ENCODE measurements at places on chromosomes 7 and 10.

DNA sequence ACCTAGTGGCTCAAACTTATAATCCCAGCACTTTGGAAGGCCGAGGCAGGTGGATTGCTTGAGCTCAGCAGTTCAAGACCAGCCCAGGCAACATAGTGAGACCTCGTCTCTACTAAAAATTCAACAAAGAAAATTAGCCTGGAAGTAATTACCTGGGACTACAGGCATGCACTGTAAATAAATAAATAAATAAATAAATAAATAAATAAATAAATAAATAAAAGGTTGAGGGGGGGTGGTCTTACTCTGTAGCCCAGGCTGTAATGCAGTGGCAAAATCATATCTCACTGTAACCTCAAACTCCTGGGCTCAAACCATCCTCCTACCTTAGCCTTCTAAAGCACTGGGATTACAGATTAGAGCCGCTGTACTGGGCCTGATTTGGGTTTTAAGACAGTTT lies 50.5 kb downstream of the RALA start:
- H3K4me3 ChIP-seq = no peak overlapping the region
- no peak for DNase-seq
- no peak overlapping the region for H3K27ac ChIP-seq
- peaks cover 14% of the 10 kb centered on the region for H3K4me1 ChIP-seq

DNA sequence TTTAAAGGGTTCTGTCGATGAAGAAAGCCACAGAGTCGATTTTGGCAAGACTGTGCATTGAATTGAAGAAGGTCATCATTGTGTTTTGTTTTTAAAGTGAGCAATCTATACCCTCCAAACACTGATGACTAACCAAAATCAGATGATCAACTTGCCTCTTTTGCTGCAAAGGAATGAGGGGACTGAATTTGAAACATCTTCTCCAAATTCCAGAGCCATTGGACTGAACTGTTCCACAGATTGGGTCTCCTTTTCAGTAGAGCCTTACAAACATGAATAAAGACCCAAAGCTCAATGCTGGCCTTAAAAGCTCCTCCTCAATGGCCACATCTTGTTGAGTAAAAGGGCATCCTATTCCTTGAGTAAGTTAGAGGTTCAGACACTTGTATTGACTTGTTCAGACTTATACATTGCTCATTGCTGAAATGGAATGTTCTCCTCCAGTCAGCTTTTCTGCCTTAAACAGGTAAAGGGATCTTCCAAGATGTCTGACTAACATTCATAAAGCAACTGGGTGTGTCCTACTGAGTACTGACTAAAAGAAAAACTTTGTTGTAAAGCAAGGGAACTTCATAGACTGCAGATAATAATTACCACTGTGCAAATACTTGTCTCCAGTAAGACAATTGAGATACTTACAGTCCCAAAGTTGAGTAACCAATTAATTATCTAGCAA lies 630.6 kb downstream of the KCNMA1 start:
- no peak overlapping the region for H3K27ac ChIP-seq
- no peak overlapping the region for H3K4me3 ChIP-seq
- H3K4me1 ChIP-seq = peaks cover 4% of the 10 kb centered on the region

DNA sequence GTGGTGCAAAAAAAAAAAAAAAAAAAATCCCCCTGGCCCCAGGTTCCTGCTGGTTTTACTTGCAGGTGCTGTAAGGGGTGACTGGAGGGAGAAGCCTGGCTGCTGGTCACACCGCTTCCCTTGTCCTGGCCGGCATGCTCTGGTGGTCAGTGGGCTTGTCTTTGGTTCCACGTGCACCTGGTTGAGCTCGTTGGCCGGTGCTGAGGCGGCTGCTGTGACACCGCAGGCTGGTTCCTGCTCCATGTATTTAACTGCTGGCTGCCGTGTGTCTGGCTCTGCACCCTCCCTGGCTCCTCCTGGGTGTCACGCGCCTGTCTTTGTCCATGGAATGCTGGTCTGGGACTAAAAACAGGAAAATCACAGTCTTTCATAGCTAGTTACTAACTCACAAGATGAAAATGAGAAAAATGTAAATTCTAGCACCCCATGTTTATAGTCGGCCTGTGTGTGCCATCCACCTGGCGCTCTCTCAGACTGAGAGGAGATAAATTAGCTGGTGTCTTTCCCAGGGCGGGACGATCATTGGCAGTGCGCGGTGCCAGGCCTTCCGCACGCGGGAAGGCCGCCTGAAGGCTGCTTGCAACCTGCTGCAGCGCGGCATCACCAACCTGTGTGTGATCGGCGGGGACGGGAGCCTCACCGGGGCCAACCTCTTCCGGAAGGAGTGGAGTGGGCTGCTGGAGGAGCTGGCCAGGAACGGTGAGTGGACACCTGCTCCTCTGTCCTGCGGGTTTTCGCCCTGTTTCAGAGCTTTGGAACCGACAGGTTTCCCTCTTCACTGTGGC lies 33.7 kb downstream of the PFKP start:
- no peak overlapping the region for H3K27ac ChIP-seq
- peaks cover 16% of the 10 kb centered on the region for H3K4me1 ChIP-seq
- H3K36me3 ChIP-seq = peaks cover 63% of the 10 kb centered on the region
- H3K27me3 ChIP-seq = no peaks in the 10 kb centered on the region
- DNase-seq = no peak

DNA sequence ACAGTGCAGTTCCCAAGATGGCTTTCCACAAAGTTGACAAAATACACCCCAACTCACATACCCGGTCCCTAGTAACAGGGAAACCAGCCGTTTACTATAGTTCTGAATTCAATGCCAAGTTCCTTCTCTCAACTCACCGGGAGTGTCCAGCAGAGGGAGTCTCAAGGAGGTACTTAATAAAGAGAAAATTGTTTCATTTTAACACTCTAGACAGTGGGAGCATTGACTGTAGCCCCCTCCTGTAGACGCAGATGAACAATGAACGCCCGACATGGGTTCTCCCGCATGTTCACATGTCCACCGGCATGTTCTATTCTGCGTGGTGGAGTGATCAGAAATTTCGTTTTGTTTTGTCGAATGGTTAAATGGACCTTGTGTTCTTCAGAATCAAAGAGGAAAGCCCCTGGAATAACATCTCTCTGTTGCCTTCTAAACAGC lies 1.9 kb downstream of the HIPK2 start:
- H3K36me3 ChIP-seq = peaks cover 4% of the 10 kb centered on the region
- H3K4me3 ChIP-seq = peak overlapping the region; percentile 90
- peak overlapping the region; percentile 90 for H3K27ac ChIP-seq

DNA sequence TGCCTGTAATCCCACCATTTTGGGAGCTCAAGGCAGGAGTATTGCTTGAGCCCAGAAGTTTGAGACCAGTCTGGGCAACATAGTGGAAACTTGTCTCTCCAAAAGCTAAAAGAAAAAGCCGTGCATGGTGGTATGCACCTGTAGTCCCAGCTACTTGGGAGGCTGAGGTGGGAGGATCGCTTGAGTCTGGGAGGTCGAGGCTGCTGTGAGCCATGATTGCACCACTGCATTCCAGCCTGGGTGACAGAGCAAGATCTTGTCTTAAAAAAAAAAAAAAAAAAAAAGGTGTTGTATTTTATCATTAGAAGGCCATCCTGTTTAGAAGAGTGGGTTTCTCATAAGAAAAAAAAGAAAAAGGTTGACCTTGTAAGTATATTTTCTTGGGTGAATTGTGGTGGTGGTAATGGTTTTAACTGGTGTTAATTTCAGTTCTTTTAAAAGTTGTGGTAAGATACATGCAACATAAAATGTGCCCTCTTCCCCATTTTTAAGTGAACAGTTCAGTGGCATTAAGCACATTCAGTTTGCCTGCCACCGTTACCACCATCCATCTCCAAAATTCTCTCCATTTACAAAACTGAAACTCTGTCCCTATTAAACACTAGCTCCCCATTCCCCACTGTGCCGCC lies 34.7 kb downstream of the GRIFIN start:
- H3K27me3 ChIP-seq = no peaks in the 10 kb centered on the region
- H3K4me3 ChIP-seq = no peak overlapping the region
- H3K27ac ChIP-seq = no peak overlapping the region
- H3K36me3 ChIP-seq = no peaks in the 10 kb centered on the region

DNA sequence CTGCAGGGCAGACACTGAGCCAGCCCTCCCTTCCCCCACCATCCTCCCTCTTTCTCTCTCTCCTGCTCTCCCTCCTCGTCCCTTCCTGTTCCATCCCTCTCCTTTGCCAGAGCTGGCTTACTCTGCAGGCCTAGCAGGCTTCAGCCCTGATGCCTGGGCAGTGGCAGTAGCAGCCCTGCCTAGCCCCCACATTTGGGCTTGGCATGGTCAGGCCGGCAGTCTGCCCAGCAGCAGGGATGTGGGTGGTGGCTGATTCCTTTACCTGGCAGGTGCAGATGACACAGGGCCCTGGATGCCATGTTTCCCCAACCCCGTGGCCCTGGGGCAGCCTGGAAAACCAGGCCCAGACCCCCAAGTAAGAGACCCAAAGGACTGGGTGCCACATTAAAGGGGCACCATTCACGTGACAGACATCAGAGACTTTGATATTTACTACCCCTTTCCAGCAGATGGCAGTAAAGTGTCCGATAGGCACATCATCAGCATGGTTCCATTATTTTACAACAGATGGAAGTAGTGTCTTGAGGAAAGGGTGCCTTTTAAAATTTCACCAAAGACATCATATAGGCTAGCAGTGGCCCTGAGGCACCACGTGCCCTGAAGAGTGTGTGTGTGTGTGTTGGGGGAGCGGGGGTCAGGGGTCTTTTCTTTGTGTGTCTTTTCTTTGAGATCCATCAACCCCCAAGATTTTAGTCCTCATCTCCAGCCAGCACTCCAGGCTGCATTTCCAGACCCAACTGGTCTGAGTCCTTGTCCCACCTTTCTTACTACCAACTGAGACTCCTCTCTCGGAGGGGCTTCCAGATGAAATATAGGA lies 5.9 kb downstream of the KCP start:
- no peaks in the 10 kb centered on the region for H3K4me1 ChIP-seq
- H3K36me3 ChIP-seq = no peaks in the 10 kb centered on the region
- DNase-seq = no peak
- H3K27me3 ChIP-seq = peaks cover 28% of the 10 kb centered on the region
- no peak overlapping the region for H3K4me3 ChIP-seq

DNA sequence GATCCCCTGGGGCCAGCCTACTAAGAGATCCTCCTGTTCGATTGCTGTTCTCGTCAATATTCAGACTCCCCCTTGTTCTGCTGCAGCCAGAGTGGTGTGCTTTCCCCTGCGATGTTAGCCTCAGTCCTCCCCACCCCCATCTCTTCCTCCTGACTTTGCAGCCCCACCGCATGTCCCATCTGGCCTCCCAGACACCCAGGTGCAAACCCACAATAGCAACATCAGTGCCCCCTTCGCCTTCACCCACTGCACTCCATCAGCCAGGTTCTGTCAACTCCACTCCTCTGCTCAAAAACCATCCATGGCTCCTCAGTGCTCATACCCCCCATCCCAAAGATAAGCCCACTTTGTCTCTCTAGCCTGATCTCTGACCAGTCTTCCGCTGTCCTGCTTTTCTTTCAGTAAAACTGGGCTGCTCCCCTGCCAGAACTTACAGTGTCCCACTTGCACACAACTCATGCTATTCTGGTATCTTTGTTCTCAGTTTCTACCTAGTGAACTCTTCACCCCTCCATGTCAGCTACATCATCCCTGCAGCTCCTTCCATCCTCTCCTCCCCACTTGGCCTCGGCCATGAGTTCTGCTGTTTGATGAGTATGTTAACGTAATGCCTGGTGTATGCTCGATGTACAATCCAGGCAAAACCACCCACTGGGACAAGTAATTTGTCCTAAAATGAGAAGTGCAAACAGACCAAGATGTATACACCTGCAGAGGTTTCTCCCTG lies 26.6 kb downstream of the COL13A1 start:
- H3K27me3 ChIP-seq = peaks cover 16% of the 10 kb centered on the region
- H3K4me1 ChIP-seq = no peaks in the 10 kb centered on the region
- H3K27ac ChIP-seq = no peak overlapping the region
- no peaks in the 10 kb centered on the region for H3K36me3 ChIP-seq

GRCh38 chr10:29725133-29725720 lies 90.5 kb upstream of the SVIL start:
- H3K4me1 ChIP-seq = peaks cover 27% of the 10 kb centered on the region
- no peak overlapping the region for H3K27ac ChIP-seq
- DNase-seq = no peak
- H3K4me3 ChIP-seq = no peak overlapping the region
- peaks cover 7% of the 10 kb centered on the region for H3K36me3 ChIP-seq

DNA sequence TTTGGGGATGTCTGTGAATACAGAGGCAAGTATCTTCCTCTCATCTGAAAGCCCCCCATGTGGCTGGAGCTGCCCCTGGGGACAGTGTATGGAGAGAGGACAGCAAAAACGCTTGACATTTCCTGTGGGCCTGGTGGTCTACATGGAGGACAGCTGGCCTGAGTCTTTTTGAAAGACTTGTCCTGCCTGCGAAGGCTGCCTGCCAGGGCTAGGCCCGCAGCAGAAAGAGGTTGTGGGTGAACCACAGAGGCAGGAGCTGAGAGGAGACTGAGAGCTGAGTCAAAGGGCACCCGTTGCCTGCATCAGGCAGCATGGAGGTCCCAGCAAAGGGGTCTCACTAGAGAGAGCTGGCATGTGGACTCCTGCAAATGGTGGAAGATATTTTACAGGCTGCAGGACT lies 66.4 kb downstream of the KAT6B start:
- no peak overlapping the region for H3K4me3 ChIP-seq
- H3K27me3 ChIP-seq = no peaks in the 10 kb centered on the region
- DNase-seq = no peak
- H3K4me1 ChIP-seq = peaks cover 40% of the 10 kb centered on the region
- H3K27ac ChIP-seq = no peak overlapping the region
- H3K36me3 ChIP-seq = no peaks in the 10 kb centered on the region

DNA sequence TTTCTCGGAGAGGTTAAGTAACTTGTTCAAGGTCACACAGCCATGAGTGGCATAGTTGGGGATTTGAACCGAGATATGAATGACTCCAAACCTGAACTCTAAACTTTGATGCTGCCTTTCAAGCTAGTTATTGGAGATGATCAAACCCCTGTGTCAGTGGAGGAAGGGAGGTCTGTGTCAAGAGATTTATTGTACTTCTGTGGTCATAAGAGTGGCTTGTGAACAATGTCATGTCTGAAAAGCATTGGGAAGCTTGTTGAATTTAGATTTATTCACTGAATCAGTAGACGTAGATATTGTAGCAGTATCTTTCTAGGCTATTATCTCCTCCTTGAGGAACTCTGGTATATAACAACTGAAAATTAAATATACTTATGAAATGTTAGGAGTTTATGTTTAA lies 27.3 kb downstream of the SNX10 start:
- H3K27ac ChIP-seq = no peak overlapping the region
- H3K4me1 ChIP-seq = peaks cover 13% of the 10 kb centered on the region
- no peak for DNase-seq
- peaks cover 4% of the 10 kb centered on the region for H3K36me3 ChIP-seq

DNA sequence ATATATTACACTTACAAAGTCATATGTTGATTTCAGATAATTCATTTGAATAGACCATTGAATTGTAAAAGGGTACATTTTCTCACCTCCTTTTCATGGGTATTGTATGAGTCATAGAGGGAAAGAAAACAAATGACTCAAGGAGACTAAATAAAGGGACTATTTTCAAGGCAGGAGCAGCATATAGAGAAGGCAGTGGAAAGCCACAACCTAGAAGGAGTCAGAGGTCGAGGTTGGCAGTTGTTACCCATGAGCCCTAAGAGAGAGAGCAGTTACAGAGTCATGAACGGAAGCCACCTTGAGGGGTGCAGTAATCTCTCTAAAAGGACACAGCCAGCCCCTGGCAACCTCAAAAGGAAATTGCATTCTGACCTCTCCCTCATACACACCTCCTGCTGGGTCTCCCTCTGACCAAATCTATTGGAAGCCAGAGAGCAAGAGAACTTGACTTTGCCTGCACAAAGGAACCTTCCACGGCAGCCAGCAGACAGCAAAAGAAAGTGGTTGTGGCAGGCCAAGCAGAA lies 137.9 kb downstream of the GRM8 start:
- no peak overlapping the region for H3K27ac ChIP-seq
- peaks cover 4% of the 10 kb centered on the region for H3K27me3 ChIP-seq
- no peak for DNase-seq

Data from activated naive CD8-positive, alpha-beta T cell treated with anti-CD3 and anti-CD28 coated beads, Interleukin-2, amount 50 U/mL, for 24 hours (primary cell).